ENCODE measurements at places on chromosomes 7 and 10.

GRCh38 chr10:48501787-48502771, 102.8 kb downstream of the ARHGAP22 start:
- DNase-seq = no peak

- no peak for DNase-seq
These were observed 608.8 kb downstream of the PARD3 start for GRCh38 chr10:34206078-34206934.

DNA sequence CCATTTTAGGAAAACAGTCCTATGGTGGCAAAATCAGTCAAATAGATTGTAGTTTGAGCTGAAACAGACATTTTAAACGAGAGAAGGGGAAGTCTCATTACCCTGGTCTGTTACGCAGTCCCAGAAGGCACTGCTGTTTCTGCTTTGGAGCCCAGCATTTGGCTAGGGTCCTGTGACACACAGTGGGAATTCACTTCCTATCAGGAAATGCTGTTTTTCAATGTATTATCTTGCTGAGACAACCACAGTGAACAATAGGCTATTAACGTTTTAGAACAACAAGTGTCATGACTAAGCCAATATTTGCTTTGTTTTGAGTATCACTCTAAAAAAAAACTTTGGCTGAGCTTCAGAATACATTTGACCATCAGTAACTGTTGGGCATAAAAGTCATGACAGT, 74.1 kb downstream of the ADD3 start:
- no peak for DNase-seq

DNA sequence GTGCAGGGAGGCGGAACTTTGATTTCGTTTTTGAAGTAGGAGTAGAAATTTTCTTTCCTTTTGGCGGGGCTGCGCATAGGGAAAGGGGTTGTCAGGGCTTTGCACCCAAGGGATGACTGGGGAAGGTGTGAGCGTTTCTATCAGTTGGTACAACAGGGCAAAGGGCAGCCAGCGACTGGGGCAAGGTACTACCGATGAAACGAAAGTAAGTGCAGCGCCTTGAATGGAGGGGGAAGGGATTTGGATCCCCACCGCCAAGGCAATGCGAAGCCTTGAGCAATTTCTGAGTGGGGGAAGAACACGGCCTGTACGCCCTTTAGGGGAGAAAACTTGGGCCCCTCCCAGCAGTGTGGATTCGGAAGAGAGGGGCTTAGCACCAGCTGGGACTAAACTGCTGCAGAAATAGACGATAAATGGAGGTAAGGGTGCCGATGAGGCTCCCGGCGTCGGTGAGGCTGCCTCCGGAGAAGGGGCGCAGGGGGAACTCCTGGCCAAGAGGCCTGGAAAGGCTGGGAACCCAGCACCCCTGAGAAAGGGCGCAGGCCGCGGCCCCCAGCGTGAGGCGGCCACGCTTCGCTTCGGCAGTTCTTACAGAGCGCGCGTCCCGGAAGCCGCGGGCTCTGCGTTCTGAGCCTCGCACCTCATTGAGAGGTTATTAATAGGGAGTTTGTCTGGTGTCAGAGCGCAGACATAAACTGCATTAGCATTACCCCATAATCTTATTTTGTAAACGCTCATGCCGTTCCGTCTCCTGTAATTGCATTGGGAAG, 10.0 kb upstream of the TLX1 start:
- DNase-seq = no peak
